ENCODE measurements at places on chromosomes 5 and 9.

DNA sequence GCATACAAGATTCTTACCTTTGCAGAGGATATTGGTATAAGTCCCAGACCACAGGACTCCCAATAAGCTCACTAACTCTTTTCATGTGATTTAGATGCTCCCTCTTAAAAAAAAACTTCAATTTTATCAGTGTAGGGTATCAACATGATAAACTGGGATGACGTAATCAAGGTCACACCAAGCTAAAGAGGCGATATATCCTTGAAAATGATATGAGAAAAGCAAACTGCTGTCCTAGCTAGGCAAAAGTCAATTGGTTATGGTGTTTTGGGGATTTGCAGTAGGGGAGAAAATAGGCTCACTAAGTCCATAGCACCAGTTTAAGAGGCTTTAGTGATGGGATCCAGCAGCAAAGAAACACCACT, 354.4 kb downstream of the DIRAS2 start:
- DNase-seq: no peak

DNA sequence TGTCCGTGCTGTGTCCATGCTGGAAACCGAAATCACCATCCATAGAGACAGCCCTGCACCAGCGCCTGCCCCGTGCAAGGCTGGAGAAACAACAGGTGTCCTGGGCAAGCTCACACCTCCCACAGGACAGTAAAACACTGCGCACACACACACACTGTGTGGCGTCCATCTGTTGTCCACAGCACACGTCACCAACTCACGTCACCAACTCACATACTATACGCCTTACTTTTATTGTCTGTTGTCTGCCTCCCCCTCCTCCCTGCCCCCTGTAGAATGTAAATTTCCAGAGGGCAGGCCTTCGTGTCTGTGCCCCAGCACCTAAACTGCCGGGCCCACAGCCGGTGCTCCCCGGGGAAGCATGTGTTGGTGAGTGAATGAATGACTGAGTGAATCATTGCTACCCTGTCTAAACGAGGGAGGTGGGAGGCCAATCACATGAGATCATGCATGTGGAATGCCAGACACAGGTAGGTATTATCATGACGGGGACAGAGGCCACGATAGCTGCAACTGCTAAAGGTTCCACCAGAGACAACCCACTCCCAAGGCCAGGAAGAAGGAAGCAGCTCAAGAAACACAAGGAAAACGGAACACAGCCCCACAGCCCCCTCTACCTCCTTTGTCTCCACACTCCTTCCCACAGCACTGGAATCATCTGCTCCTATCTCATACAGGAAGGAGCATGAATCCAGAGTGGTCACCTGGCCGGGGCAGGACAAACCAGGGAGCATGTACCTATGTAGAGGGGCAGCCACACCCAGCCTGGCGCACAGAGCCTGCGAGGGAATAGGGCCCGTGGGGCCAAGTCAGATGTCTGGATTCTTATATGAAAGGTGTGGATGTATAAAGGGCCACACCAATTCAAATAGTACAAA, 41.9 kb downstream of the STK10 start:
- DNase-seq: no peak

DNA sequence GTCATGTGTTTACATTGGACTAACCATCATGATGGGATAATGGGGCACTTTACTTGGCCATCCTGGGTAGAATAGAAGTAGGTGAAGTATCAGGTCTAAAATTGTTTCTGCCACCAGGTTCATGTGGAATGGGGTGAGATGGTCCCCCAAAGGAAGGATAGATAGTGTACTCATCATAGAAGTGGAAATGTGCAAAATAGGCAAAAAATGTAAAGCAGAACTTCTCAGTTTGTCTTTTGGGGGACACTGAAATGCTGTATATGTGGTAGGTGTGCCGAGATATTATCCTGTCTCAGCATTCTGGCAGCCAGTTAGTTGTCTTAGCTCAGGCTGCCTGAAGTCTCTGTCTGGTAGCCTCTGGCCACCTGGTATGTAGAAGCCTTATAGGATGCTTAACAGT, 107.6 kb downstream of the FOCAD start:
- DNase-seq: no peak

- no peak for DNase-seq
These were observed 7.4 kb upstream of the SHC3 start for GRCh38 chr9:89185980-89186379.

- DNase-seq: no peak
These were observed 419.6 kb downstream of the EFNA5 start for GRCh38 chr5:107251151-107251550.

DNA sequence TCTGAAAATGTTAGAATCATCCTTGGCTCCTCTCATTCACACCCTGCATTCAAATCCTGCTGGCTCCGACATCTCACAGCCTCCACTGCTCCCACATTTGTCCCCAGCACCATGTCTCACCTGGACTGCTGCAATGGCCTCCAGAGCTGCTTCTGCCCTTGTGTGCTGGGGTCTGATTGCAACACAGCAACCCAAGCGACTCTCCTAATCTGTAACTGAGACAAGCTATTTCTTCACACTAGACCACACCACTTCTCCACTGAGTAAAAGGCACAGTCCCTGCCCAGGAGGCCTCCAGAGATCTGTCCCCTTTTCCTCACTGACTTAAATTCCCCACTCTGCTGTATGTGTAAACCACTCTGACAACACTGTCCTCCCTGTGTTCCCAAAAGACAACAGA, 151.1 kb upstream of the TAS2R1 start:
- no peak for DNase-seq

GRCh38 chr5:18380729-18381362, 746.6 kb downstream of the TAF11L14 start:
- no peak for DNase-seq

DNA sequence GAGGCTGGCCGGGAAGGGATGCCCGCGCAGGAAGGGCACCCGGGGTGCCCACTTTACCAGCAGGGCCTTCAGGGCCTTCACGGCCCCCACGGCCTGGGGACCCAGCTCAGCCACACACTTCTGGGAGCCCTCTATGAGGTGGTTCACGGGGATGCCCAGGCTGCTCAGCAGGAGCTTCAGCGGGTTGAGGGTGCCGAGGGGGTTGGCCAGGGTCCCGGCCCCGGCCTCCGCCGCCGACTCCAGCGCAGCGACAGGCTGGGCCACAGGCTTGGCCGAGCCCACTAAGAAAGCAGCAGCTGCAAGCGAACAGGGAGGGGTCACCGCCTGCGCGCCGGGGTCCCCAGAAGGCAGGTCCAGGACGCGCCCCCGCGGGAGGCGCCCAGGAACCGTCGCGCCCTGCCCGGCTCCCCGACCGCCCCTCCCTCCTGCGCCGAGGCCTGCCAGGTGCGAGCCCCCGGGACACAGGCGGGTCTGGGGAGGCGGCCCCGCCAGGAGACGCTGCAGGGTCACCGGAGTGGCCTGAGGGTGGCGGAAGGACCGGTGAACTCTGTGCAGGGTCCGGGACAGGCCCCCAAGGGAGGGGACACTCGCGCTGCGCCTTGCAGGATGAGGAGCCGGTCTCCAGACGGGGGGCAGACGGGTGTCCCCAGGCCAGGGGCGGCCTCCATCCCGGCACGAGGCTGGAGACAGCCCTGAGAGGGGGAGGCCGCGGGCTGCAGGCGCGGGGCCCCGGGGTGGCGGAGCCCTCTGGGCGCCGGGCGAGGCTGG, 572 bp downstream of the SCGB3A1 start:
- no peak for DNase-seq

DNA sequence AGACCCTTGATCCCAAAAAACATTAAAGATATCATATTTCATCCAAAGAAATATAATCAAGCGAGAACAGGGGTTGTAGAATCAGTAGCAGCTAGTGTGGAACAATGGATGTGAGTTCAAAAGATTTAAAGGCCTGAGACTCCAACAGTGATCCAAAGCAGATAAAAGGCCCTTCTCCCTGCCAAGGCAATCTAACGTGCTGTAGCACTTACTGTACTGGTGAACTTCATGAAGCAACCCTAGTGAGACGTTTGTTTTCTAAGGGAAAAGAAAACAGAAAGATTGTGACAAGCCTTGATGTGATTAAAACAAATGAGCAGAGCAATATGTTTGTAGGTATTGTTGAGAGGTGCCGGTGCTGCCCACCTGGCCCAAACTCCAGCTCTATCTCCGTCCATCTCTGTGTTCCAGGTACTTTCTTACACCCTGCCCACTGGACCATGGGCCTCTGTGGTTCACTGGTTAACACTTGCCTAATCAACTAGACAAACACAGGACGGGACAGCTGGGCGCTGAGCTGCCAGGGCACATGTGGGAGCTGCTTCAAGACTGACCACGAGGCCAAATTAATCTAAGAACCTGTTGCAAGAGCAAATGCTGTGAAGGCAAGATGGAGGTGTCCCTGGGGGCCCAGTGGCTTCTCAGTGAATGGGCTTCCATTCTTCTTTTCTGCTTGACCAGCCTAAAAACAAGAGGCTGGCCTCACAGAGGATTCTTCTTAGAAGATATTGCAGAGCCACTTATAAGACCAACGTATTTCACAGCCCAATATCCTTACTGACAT, 265.5 kb downstream of the CWC27 start:
- no peak for DNase-seq

All from activated gamma-delta T cell (primary cell).